Anterior cingulate cortex (tissue), 58 donors: ENCODE measurements at places on chromosomes 6 and 20.
A peak's percentile ranks its signal among the peaks of the same experiment; 100 is the strongest.

GRCh38 chr20:56706867-56707360 is 77.8 kb downstream of the TFAP2C start:
- DNase-seq: no peak

- no peak for DNase-seq
These were observed 43.4 kb downstream of the FAM135A start for GRCh38 chr6:70456735-70457134.

- no peak for DNase-seq
These were observed 642.0 kb upstream of the CHD6 start for GRCh38 chr20:42260184-42260583.

DNA sequence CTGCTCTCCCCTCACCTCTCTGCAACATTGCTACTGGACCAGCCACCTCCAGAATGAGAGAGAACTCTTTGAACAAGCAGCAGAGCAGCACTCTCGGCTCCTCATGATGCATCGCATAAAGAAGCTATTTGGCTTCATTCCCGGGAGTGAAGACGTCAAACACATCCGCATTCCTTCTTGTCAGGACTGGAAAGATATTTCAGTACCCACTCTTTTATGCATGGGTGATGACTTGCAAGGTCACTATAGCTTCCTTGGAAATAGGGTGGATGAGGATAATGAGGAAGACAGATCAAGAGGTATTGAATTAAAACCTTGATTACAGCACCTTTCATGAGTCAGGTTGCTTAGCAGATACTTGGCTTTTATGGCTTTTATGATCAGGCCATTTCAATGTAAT is 4.3 kb downstream of the CALHM4 start:
- DNase-seq: no peak

DNA sequence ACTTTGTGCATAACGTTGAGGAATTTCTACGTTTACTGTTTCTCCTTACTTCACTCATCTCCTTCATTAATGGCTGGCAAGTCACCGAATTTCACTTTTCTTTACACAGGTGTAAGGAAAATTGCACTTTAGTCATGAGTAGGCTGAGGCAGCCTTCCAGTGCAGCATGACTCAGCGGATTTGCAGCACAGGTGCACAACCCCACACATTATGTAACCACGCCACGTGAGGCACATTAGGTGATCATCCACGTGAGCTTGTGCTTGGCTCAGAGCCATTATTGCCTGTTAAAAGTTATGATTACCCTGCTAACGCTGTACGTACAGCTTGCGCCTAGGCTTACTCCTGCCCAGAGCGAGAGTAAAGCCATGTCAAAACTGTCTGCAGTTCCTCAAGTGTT is 158.8 kb downstream of the NKAIN2 start:
- no peak for DNase-seq

DNA sequence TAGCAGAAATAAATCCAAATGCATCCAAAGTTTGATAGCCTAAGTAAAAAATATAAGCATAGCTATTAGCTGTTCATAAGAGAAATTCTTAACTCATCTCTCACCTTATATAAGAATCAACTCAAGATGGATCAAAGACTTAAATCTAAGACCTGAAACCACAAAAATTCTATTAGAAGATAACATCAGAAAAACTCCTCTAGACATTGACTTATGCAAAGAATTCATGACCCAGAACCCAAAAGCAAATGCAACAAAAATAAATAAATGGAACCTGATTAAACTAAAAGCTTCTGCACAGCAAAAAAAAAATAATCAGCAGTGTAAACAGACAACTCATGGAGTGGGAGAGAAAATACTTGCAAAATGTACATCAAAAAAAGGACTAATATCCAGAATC is 184.3 kb downstream of the TFAP2A start:
- no peak for DNase-seq

- peak; percentile 81 for DNase-seq
These were observed 675 bp downstream of the DSTN start for GRCh38 chr20:17570347-17571152.
